ENCODE measurements at places on chromosomes 16 and 17.

DNA sequence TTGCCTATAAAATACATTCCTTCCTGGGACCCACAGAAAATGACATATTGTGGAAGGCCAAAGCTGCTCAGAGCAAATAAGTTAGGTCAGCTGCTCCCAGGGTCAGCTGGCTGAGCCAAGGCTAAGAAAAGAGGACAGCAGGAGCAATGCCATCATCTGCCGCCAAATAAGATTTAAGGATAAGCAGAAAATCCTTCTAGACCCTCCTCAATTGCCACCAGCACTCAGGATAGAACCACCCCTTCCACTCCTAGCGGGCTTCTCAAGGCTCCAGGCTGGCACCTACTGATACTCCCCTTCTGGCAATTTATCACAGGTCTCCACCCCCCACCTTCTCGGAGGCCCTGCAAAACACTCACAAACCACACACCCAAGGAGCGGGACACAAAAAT, 22.9 kb downstream of the MBTPS1 start:
- H3K36me3 ChIP-seq = peaks cover 48% of the 10 kb centered on the region
- no peaks in the 10 kb centered on the region for H3K27me3 ChIP-seq
- no peak for DNase-seq

DNA sequence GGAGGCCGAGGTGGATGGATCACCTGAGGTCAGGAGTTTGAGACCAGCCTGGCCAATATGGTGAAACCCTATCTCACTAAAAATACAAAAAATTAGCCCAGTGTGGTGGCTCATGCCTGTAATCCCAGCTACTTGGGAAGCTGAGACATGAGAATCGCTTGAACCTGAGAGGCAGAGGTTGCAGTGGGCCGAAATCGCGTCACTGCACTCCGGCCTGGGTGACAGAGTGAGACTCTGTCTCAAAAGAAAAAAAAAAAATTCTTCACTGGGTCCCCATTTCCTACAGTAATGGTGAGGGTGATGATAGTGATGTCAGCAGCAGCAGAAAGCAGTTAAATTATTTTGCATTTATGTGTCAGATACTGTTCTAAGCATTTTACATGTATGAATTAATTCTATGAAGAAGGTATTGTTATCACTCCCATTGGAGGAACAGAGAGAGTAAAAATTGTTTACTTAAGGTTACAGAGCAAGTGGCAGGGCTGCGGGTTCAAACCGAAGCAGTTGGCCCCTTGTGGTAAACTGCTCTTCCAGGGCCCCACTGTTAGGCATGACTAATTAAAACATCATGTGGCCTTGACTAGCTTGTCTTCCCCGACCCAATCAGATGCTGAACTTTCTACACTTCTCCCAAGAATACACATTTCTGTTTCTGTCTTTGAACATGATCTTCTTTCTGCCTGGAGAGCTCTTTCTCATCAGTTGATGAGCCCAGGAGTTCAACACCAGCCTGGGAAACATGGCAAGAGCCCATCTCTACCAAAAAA, 45.8 kb downstream of the STAT3 start:
- no peaks in the 10 kb centered on the region for H3K27me3 ChIP-seq
- no peak for DNase-seq
- H3K36me3 ChIP-seq = peaks cover 94% of the 10 kb centered on the region
- H3K4me1 ChIP-seq = peaks cover 6% of the 10 kb centered on the region
- H3K4me3 ChIP-seq = no peak overlapping the region
- H3K27ac ChIP-seq = no peak overlapping the region

DNA sequence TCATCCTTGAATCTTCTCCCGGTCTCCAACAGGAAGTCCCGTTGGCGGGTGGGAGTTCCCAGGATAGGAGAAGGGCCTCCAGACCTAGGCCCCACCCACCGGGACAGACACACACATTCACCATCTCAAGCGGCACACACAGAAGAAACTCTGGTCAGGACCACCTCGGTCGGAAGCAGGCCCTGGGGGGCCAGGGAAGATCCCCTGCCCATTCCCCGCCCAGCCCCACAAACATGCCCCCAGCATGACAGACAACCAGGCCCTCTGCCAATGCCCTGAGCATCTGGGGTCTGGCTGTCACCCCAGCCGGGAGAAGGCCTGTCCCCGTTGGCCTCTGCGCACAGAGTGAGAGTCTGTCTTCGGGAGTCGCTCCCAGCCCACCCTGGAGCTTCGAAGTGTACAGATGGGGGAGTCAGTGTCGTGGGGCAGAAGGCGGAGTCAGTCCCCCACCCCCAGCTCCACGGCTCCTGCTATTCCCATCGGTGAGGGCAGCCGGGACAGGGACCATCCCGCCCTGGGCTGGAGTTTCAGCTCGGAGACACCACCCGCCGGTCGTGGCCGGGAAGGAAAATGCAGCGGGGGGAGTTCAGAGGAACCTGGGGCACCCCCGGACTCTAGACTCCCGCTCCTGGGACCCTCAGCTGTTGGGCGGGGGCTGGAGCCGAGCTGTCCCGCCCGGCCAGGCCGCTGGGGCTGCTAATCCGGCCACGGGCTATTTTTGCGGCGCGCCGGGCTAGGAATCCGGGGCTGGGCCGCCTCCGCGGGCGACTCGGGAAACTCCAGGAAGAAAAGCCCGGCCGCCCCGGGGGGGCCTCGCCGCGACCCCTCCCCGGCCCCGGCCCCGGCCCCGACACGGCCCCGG, 660 bp downstream of the RHBDF1 start:
- peaks cover 64% of the 10 kb centered on the region for H3K4me1 ChIP-seq
- peak overlapping the region; percentile 81 for H3K4me3 ChIP-seq
- peak overlapping the region; percentile 43 for H3K27ac ChIP-seq
- no peaks in the 10 kb centered on the region for H3K36me3 ChIP-seq

- no peaks in the 10 kb centered on the region for H3K27me3 ChIP-seq
- H3K4me1 ChIP-seq = peaks cover 2% of the 10 kb centered on the region
- DNase-seq = no peak
- H3K4me3 ChIP-seq = no peak overlapping the region
- H3K27ac ChIP-seq = no peak overlapping the region
Measured at GRCh38 chr16:22421136-22421535, 46.7 kb upstream of the CDR2 start.

DNA sequence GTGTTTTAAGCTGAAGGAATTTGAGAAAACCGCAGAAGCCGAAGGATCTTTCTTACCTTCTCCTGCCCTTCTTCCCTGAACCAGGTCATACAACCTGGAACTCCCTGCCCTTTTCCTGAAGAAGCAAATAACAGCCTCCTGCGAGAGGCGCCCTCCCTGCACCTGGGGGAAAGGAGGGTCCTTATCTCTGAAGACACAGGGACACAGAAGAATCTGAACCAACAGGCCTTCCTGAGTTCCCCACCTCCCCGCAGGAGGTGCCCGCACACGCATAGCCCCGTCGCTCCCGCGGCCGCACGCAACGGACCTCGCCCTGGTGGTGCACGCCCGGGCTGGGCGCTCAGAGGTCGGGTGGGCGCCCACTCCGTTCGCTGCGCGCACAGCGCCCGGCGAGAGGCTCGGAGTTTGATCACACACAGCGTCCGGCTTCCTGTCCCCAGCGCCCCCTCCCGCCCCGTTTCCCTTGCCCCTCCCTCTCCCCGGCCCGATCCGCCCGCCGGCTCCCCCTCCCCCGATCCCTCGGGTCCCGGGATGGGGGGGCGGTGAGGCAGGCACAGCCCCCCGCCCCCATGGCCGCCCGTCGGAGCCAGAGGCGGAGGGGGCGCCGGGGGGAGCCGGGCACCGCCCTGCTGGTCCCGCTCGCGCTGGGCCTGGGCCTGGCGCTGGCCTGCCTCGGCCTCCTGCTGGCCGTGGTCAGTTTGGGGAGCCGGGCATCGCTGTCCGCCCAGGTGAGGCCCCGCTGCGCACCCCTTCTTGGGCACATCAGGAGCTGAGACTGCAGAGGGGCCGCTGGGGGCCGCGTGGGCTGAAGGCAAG, at the start of gene TNFSF12:
TNFSF12 (plus strand) TSS at position 474 of the 816 bp plus-strand sequence; CDS start at position 570, 96 bp downstream.
- DNase-seq = no peak
- H3K27me3 ChIP-seq = peaks cover 10% of the 10 kb centered on the region
- H3K36me3 ChIP-seq = no peaks in the 10 kb centered on the region

- peak overlapping the region; percentile 96 for H3K27ac ChIP-seq
- peak overlapping the region; percentile 79 for H3K4me3 ChIP-seq
- peaks cover 11% of the 10 kb centered on the region for H3K36me3 ChIP-seq
- DNase-seq = no peak
Measured at GRCh38 chr16:588639-588888, 1.3 kb upstream of the RAB40C start.

- H3K36me3 ChIP-seq = no peaks in the 10 kb centered on the region
- H3K27me3 ChIP-seq = peaks cover 73% of the 10 kb centered on the region
- H3K4me3 ChIP-seq = no peak overlapping the region
- DNase-seq = no peak
- H3K27ac ChIP-seq = no peak overlapping the region
Measured at GRCh38 chr16:77437859-77438258, 3.0 kb upstream of the ADAMTS18 start.

DNA sequence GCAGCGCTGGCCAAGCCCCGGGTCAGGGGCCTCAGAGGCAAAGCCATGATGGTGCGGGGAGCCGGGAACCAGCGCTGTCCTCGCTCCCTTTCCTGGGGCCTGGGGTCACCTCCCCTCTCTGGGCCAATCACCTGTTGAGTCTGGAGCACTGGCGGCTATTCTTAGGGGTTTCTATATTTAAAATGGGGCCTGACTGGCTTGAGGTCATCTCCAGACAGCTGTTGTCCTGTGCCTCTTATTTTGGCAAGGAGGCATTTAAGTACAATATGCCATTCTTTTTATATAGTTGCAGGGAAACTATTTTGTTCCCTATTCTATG, at the start of gene COX6A2:
COX6A2 (minus strand) TSS at position 82 of the 319 bp plus-strand sequence; CDS start at position 47, 35 bp downstream.
- no peaks in the 10 kb centered on the region for H3K36me3 ChIP-seq
- H3K27ac ChIP-seq = no peak within 1 kb of the TSS
- no peaks in the 10 kb centered on the region for H3K27me3 ChIP-seq
- no peak within 1 kb of the TSS for H3K4me3 ChIP-seq
- no peak for DNase-seq

- H3K4me3 ChIP-seq = no peak overlapping the region
- H3K4me1 ChIP-seq = no peaks in the 10 kb centered on the region
- H3K36me3 ChIP-seq = no peaks in the 10 kb centered on the region
- no peak overlapping the region for H3K27ac ChIP-seq
- H3K27me3 ChIP-seq = peaks cover 37% of the 10 kb centered on the region
- no peak for DNase-seq
Measured at GRCh38 chr16:86051368-86052114, 152.6 kb downstream of the IRF8 start.

DNA sequence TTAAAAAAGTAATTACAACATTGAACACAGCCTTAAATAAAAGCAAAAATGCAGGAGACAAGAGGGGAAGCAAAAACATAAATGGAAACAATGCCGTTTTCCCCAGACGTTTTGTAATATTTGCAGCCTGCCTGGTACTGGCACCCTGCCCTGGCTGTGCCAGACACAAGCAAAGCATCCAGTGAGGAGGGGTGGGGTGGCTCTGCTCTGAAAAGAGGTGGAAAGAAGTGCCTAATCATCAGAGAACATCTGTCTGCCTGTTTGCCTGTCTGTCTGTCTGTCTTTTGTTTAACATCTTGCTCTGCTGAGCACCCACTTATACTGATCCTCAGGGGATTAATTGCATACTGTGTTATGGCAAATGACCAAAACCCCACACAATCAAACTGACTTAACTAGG, 62.7 kb downstream of the C16orf82 start:
- no peaks in the 10 kb centered on the region for H3K27me3 ChIP-seq

- H3K4me3 ChIP-seq = no peak overlapping the region
- no peak overlapping the region for H3K27ac ChIP-seq
- H3K36me3 ChIP-seq = no peaks in the 10 kb centered on the region
- no peaks in the 10 kb centered on the region for H3K4me1 ChIP-seq
Measured at GRCh38 chr17:40568074-40568836, 3.0 kb upstream of the CCR7 start.

- no peak overlapping the region for H3K4me3 ChIP-seq
- no peak for DNase-seq
- no peaks in the 10 kb centered on the region for H3K27me3 ChIP-seq
- H3K36me3 ChIP-seq = no peaks in the 10 kb centered on the region
- H3K27ac ChIP-seq = no peak overlapping the region
- H3K4me1 ChIP-seq = peaks cover 2% of the 10 kb centered on the region
Measured at GRCh38 chr16:19218581-19218980, 50.5 kb downstream of the SYT17 start.

DNA sequence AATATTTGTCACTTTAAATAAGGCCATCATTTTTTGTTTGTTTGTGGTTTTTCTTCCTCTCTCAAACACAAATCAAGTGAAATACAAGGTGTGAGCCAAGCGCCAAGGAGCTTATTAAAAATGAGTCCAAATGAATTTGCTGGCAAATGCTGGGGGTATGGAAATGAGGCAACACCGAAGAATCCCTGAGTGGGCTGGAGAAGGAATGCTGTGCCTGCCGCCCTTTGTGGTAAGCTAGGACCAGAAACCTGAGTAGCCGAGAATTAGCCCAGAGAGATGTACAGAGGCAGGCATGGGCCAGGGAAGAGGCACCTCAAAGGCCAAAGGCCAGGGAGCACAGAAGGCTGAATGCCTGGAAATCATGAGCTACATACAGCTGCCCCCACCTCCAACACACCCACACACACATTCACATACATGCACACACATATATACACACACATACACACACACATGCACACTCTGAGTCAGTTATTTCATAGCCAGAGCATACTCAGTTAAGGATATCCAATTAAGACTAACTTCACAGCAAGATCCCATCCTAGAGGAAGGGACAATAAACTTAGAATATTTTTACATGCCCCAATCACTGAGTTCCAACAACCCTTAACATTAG, 266.1 kb upstream of the DYNLRB2 start:
- DNase-seq = peak; percentile 39
- H3K36me3 ChIP-seq = no peaks in the 10 kb centered on the region
- no peaks in the 10 kb centered on the region for H3K27me3 ChIP-seq
- H3K4me3 ChIP-seq = no peak overlapping the region
- H3K4me1 ChIP-seq = peaks cover 4% of the 10 kb centered on the region

- H3K4me1 ChIP-seq = no peaks in the 10 kb centered on the region
- peak; percentile 40 for DNase-seq
- no peaks in the 10 kb centered on the region for H3K27me3 ChIP-seq
Measured at GRCh38 chr16:2715519-2715918, 4.5 kb downstream of the PRSS27 start.

- peaks cover 11% of the 10 kb centered on the region for H3K4me1 ChIP-seq
- H3K27me3 ChIP-seq = no peaks in the 10 kb centered on the region
- DNase-seq = no peak
Measured at GRCh38 chr17:2089021-2089422, 34.1 kb downstream of the HIC1 start.

DNA sequence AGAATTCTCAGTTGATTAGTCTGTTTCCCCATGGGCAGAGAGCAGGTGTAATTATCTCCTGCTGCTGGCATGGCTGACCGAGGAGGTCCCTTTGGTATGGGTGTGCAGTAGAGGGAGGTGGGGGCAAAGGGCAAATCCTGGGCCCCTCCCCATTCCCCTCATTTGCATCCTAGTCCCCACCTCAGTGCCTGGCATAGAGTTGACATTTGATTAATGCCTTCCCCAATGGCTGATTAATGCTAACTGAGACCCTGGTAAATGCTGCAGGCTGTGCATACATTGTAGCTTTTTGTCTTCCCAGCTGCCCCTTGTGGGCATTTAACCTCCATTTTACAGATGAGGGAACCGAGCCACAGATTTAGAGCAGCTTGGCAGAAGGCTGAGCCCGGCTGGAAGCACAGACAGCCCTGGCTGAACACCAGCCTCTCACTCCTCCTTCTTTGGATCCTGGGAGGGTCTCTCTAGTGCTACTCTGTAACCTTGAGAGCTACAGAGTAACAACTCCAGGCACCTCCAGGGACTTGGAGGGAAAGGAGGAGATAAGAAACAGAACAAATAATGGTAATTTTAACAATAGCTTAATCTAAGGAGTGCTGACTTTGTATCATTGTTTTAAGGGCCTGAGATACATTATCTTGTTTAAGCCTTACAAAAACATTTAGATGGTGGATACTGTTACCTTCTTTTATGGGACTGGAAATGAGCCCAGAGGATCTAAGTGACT, 5.1 kb downstream of the PLCG2 start:
- no peaks in the 10 kb centered on the region for H3K36me3 ChIP-seq
- peaks cover 4% of the 10 kb centered on the region for H3K4me1 ChIP-seq
- H3K4me3 ChIP-seq = no peak overlapping the region
- DNase-seq = no peak

Data from neuronal stem cell (in vitro differentiated cells).